MM.1S (cell line): ENCODE measurements at places on chromosomes 5 and 9.

- peak; percentile 51 for DNase-seq
Observed at GRCh38 chr5:55985181-55985580, 9.6 kb downstream of the IL6ST start.

GRCh38 chr5:143922718-143923117, 110.8 kb downstream of the HMHB1 start:
- no peak for DNase-seq

DNA sequence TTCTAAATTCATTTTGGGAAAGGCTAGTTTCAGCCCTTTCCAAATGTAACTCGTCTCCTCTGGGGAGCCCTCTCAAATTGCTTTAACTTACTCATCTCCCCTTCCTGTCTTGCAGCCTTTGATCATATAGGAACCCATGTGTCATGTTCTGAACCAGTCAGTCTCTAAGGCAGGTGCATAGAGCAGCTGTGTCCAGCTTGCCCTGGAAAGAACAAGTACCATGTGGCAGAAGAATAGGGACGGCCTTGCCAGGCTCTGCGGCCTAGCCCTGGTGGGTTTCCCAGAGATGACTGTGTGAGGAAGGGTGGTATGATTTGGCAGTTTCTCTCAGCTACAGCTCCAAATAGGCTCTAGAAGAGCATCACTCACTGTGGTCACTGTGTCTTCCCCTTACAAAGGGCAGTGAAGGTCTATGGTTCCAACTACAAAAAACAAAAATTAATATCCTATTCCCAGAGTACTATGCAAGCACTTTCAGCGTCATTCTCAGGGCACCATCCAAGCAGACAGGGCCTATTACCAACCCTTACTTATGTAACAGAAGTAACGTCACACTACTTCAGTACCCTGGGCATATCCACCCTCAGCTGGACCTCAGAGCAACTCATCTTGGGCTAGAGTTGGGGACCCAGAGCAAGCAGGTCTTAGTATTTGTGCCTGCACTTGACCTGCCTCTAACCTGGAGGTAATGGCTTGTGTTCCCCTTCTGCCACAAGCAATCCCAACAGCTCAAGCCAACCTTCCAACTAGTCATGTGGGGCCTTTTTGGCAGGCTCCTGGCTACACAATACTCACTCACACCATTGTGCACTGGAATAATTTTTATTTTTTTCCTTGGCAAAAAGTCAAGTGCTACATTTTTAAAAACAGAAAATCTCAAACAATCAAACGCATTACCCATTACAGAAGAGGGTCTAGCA, 37.2 kb upstream of the UBAP2 start:
- no peak for DNase-seq

- no peak for DNase-seq
Observed at GRCh38 chr5:172478256-172478655, 23.9 kb upstream of the SH3PXD2B start.

- no peak for DNase-seq
Observed at GRCh38 chr5:115324021-115324420, 27.6 kb upstream of the CCDC112 start.

GRCh38 chr9:135375001-135375400, 104.6 kb upstream of the PPP1R26 start:
- no peak for DNase-seq

DNA sequence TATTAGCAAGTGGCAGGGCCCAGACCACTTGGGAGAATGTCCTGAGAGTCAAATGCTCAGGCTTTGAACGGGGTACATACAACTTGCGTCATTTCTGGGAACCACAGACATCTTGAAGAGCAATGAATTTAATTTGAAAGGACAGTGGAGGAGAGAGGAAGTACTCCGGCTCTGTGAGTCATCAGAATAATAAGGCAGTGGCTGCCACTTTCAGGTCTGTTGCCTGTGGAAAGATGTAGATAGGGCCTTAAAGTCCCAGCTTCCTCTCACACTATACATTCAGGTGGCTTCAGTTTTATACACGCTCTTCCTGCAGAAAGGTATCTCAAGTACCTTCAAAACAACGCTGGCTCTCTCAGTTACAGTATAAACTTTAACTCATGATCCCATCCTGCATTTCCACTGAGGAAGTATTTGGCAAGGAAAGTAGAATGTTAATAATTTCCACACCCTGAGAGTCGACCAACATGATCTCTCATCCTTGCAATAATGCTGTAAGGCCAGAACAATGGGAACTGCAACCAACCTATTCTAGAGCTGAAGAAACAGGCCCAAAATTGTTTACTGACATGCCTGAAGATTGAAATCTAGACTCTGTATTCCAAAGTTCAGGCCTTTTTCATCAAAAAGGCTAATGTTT, 6.8 kb upstream of the PRUNE2 start:
- no peak for DNase-seq

DNA sequence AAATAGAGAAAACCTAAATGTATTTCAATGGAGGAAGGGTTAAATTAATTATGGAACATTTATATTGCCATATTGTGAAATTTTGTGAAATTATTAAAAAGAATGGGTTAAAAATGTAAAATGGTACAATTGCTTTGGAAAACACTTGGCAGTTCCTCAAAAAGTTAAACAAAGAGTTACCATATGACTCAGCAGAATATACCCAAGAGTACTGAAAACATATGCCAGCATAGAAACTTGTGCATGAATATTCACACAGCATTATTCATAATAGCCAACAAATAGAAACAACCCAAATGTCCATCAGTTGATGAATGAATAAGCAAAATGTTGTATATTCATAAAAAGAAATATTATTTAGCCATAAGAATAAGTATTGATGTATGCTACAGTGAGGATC, 181.0 kb upstream of the MAST4 start:
- no peak for DNase-seq

DNA sequence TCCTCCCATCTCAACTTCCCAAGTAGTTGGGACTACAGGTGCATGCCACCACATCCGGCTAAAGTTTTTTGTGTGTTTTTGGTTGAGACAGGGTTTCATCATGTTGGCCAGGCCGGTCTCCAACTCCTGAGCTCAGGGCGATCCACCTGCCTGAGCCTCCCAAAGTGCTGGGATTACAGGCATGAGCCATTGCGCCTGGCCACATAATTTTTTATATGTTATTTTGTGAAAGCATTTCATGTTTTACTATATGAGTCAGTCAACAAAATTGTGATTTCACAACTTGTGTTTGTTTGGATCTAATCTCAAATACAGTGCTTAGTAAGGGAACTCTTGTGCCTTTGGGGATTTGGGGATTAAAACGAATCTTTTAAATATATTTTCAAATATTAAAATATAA, 20.0 kb upstream of the FAM120AOS start:
- no peak for DNase-seq

- DNase-seq, result no peak
Observed at GRCh38 chr5:53944981-53945380, 365.4 kb downstream of the ARL15 start.

DNA sequence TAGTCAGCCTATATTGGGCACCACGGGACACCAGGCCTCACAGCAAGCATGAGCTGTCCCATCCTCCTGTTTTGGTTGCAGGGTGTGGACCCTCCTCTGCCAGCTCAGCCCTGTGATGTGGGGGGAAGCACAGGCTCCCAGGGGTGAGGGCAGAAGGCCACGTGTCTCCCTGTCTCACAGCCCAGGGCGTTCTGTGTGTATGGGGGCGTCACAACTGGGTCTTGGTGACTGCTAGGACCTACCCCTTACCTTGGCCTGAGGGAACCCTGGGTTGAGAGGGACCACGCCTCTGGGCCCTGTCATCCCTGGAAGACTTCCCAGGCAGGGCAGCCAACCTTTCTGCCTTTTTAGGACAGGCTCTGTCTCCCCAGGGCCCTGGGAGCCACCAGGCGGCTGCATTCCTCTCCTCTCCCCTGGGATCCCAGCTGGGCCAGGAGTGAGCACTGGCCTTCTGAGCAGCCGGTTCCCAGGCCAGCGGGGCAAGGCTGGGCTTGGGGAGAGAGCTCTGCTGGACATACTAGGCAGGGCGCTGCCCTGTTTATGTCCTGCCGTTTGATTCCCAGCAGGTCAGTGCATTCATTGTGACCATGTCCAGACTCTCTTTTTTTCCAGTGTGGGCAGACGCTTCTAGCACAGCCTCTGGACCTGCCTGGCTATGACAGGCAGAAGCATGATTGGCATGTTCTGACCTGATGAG, 97.4 kb downstream of the DAB2IP start:
- DNase-seq, result no peak

- peak; percentile 18 for DNase-seq
Observed at GRCh38 chr9:99823681-99824377, 2.1 kb downstream of the NR4A3 start.

GRCh38 chr5:96022971-96023370, 61.3 kb upstream of the ELL2 start:
- DNase-seq, result no peak

DNA sequence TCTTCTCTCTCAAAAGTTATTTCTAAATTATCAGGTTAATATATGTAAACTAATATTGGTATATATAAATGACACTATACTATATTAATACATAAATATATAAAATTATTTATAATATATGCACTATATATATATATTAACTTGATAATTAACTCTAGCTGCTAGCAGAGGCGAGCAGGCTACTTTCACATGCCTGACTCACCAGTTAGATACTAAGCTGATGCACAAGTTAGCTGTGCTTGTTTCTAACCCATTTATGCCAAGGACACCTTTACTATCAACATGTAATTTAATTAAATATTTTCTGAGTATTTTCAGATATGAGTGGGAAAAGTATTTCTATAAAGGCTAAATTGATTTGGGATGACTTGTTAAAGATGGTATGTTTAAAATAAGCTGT, 70.1 kb downstream of the TRIO start:
- peak; percentile 47 for DNase-seq

GRCh38 chr9:134295101-134295745, 31.0 kb upstream of the RXRA start:
- DNase-seq, result no peak

DNA sequence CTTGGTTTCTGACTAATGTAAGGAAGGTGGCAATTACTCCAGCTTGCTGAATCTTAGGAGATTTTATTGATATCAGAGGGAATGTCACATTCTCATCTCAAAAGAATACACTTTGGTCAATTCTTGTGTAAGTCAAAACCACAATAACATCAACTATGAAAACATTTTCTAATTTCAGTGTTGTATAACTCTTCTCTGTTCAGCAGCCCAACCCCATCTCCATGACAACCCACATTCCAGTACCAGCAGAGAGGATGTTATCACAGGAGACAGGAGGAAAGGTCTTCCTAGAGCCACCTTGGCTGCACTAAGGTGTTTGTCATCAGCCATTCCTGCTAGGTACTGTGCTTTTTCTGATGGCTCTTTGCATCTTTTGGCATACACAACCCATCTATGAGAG, 529.1 kb upstream of the BRINP1 start:
- no peak for DNase-seq

DNA sequence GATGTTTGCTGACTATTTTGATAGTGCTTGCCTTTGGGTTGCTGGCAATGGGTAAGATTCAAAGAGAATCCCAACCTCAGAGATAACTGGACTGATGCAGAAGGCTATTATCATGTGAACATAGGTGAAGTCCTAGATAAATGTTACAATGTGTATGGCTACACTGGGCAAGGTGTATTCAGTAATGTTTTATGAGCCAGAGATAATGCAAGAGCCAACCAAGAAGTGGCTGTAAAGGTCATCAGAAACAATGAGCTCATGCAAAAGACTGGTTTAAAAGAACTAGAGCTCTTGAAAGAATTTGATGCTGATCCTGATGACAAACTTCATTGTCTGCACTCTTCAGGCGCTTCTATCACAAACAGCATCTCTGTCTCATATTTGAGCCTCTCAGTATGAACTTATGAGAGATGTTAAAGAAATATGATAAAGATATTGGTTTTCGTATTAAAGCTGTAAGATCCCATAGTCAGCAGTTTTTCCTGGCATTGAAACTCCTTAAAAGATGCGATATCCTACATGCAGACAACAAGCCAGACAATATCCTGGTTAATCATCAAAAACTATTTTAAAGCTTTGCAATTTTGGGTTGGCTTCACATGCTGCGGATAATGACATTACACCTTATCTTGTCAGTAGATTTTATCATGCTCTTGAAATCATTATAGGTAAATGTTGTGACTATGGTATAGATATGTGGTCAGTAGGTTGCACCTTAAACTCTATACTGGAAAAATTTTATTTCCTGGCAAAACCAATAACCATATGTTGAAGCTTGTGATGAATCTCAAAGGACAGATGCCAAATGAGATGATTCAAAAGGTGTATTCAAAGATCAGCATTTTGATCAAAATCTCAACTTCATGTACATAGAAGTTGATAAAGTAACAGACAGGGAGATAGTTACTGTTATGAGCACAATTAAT, 41.9 kb upstream of the TNFSF15 start:
- no peak for DNase-seq

GRCh38 chr5:24073107-24073506, 565.7 kb downstream of the PRDM9 start:
- no peak for DNase-seq

DNA sequence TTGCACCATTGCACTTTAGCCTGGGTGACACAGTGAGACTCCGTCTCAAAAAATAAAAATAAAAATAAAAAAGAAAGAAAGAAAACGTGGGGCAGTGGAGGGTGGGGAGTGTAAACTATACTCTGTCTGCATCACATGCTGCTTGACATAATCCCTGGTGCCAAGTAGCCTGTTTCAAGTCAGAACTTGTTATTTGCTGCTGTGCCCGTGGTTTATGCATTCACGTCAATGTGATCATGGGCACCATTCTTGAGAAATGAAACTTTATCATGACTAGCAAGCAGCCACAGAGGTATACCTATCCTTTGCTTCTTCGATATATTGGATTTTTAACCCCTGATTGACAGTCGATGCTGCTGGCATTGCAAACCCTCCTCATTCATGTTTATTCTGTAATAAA, 4.1 kb upstream of the SMU1 start:
- no peak for DNase-seq

DNA sequence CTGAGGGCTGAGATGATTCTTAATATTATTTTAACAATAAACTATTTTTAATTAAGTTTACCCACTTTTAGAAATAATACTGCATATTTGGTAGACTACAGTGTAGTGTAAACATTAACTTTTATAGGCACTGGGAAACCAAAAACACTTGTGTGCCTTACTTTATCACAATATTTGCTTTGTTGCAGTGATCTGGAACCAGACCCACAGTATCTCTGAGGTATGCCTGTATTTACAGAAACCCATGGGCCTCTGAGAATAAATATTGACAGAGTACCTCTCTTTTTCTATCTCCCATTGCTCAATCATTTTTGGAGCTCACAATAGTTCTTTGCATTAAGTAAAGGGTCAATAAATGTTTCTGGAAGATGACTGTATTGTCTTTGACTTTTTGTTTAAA, 73.3 kb downstream of the SLCO4C1 start:
- DNase-seq, result no peak

- DNase-seq, result no peak
Observed at GRCh38 chr5:34918025-34918424, 2.5 kb downstream of the BRIX1 start.
